ENCODE measurements at places on chromosomes 6 and 20.

DNA sequence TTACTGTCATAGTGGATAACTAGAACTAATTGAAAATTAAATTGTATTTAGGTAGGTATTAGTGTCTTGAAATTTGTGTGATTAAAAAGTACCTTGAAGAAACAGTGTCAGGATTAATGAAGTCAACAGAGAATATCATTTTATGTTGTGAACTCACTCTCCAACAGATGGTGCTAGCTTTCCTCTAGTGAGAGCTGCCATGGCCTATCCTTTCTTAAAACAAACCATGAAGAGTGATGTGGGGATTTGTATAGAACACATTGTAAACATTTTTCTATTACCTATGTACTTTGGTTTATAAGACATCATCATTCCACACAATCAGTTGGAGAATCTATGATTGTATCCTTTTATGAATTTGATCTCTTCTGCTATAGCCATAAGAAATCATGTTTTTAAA, 4.8 kb upstream of the SRSF12 start:
- DNase-seq: no peak

GRCh38 chr6:140641412-140641811, 1267.0 kb upstream of the CITED2 start:
- DNase-seq: no peak

DNA sequence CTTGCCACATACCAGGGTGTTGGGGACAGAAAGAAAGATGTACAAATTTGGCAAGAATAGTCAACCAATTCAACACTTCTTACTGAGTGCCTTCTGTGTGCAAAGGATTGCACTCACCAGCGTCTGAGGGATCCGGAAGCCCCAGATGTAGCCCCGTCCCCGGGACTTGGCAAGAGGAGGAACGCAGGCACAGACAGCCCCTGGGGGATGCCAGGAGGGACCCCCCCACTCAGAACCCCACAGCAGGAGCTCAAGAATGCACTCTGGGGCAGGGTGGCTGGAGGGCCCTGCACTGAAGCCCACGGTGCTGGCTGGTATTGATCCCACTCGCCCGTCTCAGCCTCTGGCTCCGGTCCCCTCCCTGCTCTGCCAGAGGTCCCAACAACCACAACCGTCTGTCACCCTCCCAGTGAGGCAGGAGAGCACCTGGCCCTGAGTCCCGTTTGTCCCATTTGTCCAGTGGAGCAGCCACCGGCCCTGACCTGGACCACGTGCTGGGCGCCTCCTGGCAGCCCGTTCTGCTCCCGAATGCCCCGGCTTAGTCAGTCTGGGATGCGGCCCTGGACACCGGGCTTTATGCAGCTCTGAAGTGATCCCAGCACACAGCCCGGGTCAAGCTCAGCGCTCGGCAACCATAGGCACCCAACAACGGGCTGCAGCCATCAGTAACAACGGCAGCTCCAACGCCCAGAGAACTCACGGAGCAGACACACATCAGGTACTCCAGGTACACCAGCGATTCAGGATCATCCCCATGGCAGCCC, 128.7 kb downstream of the DLL1 start:
- DNase-seq: no peak

- no peak for DNase-seq
These were observed 4.1 kb downstream of the CCND3 start for GRCh38 chr6:41937472-41937860.

GRCh38 chr6:16585805-16586204, 175.5 kb downstream of the ATXN1 start:
- DNase-seq: no peak

DNA sequence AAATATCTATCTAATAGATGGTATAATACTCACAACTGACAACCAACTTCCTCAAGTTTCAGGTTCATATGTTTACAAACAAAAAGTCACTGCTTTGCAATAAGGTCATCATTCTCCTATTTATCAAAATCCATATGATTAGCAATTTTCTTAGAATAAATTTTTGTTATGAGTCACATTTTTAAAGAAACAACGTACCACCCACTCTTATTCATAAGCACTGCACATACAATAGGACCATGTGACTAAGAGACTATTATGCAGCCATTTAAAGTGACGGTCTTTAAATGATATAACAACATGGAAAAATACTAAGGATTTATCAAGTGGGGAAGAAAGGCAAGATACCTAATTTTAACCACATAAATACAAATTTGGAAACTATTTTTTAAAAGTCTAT, 40.0 kb downstream of the REPS1 start:
- DNase-seq: no peak

- DNase-seq: no peak
These were observed 1162.2 kb upstream of the GJE1 start for GRCh38 chr6:140970485-140970884.

DNA sequence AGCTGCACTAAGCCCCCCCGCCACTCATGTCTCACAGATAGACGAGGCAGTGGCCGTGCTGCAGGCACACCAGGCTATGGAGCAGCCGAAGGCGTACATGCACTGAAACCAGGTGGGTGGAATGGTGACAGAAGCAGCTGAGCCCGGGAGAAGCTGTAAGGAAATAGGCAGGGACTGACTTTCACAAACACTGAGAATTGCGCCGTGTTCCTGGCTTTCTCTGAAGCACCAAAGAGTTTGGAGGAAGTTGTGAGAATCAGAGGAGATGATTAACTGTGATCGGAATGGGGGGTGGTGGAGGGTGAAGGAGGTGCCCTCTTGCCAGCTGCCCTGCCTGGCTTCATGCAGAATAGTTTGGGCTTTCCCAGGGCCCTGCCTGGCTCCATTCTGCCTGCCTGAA, 21.6 kb downstream of the TOMM34 start:
- no peak for DNase-seq

DNA sequence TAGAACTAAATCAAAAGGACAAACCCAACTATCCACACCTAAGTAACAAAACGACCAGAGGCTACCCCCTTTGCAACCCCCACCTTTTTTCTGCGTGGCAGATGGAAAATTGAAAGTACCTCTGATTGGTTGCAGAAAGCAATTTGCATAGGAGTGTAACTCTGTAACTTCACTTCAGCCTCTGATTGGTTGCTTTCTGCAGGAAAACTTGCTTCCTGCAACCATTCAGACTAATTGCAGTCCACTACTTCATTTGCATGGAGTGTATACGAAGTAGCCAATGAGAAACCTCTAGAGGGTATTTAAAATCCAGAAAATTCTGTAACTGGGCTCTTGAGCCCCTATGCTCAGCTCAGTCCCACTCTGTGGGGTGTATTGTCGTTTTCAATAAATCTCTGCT, 129.1 kb upstream of the OLIG3 start:
- no peak for DNase-seq

- DNase-seq: no peak
These were observed 73.7 kb upstream of the PTCHD4 start for GRCh38 chr6:48184648-48185047.

DNA sequence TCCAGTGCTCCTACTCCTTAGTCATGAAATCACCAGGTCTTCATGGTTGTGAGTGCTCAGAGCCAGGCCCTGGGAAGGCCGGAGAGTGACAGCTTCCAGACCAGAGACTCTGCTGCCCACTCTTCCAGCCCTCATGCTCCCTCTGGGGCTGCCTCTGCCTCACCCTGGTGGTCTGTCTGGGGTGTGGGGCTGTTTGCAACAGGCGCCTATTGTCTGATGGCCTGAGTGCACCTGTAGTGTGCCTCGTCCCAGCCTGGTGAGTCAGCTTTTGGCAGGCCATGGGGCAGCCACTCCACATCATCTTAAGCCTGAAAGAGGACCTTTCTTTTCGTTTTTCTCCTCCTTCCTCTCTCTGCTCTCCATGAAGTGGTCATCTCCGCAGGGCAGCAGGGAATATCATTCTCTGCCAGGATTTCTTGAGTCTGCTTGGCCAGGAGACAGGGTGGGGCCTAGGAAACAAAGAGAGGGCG, 173.8 kb downstream of the VEGFA start:
- DNase-seq: no peak

GRCh38 chr6:53641348-53641747, 24.2 kb downstream of the KLHL31 start:
- DNase-seq: no peak

GRCh38 chr6:4599924-4600323, 176.3 kb upstream of the CDYL start:
- no peak for DNase-seq

GRCh38 chr6:43933148-43933885, 163.3 kb downstream of the VEGFA start:
- DNase-seq: no peak

- DNase-seq: peak; percentile 14
These were observed 179.8 kb downstream of the TASP1 start for GRCh38 chr20:13458860-13459451.

GRCh38 chr6:29632789-29633533, at the start of gene GABBR1:
GABBR1 (minus strand) TSS chr6:29633183; CDS start chr6:29632385, 798 bp downstream.
- DNase-seq: peak; percentile 85

- DNase-seq: no peak
These were observed 144.2 kb upstream of the CITED2 start for GRCh38 chr6:139518556-139519091.

- DNase-seq: no peak
These were observed 45.1 kb upstream of the TENT5A start for GRCh38 chr6:81797591-81797990.

- DNase-seq: no peak
These were observed 41.8 kb downstream of the SRC start for GRCh38 chr20:37387519-37388269.

DNA sequence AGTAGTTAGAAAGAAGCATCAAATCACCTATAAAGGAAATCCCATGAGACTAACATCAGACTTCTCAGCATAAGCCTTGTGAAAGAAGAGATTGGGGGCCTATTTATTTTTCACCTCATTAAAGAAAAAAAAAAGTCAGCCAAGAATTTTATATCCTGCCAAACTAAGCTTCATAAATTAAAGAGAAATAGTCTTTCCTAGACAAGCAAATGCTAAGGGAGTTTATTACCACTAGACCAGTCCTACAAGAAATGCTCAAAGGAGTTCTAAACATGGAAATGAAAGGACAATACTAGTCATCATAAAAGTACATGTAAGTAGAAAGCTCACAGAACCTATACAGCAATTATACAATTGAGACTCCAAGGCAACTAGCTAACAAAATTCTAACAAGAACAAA, 96.5 kb upstream of the OLIG3 start:
- no peak for DNase-seq

DNA sequence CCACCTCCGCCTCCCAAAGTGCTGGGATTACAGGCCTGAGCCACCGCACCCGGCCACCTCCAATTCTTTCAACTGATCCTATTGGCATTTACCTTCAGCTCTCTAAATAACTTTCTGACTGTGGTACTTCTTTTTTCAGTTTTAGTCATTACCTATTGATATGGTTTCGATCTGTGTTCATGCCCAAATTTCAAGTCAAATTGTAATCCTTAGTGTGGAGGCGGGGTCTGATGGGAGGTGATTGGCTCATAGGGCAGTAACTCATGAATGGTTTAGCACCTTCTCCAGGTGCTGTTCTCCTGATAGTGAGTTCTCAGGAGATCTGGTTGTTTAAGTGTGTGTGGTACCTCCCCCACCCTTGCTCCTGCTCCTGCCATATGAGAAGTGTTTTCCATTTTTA, 140.9 kb downstream of the LPA start:
- DNase-seq: peak; percentile 57

Measured in stimulated activated CD4-positive, alpha-beta T cell treated with anti-CD3 and anti-CD28 coated beads, Interleukin-15, amount 100 ng/mL, for 24 hours (primary cell).